ENCODE measurements at places on chromosomes 5 and 9.

- DNase-seq = no peak
These were observed 691.8 kb downstream of the DNAH5 start for GRCh38 chr5:13252699-13253098.

DNA sequence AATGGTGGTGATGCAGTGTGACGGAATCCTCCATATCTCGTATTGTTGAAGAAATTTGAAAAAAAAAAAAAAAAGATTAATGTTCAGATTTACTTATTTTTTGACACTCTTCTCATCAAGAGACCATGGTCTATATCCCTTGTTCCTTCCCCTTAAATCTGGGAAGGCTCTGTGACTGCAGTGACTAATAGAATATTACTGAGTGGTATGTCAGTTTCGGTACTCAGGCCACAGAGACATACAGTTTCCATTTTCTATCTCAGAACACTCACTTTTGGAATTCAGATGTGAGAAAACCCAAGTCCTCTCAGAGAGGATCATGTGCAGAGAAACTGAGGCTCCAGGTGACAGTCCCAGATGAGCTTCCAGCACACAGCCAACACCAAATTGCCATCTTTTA, 1193.5 kb downstream of the DTWD2 start:
- no peak for DNase-seq

DNA sequence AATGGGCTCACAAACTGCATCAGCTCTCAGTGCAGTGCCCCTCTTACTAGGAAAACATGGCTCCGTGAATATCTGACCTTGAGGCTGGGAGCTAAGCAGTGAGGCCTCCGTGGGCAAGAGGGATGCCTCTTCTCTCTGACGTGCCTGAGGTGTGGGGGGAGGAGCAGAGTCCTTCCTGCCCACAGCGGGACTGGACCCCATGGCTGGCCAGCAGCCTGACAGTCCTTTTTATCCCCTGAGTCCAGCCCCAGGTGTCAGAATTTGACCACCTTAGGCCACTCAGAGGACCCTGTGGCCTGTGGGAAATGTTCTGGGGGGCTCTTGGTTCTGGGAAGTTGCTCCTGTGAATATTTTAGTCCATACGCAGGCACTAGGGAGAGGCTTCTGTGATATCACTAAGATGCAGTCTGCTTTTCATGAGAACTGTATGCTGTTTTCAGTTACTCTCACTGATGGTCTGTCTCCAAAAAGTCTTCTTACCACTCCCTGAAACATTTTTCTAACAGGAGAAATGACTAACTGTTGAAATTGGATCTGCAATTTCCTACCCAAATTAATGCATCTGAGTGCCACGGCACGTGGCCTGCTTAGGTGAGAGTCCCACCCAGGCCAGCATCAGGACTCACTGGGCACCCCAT, 23.4 kb downstream of the ANGPTL2 start:
- no peak for DNase-seq

- DNase-seq = no peak
These were observed 10.7 kb upstream of the CERCAM start for GRCh38 chr9:128409978-128410377.

DNA sequence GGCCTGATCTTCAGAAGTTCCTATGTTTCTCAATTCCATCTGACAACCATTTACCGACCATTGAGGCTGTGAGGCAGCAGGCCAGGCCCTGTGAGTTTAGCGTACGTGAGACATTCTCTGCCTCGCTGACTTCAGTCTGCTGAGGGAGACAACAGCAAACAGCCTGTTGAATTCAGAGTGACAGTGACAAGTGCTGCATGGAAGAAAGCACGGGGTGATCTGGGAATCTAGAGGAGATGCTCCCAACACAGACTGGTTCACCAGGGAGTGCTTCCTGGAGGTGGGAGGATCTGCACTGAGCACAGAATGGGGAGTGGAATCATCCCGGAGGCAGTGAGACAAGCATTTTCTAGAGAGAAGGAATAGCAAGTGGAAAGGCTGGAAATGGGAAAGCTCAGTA, 10.0 kb upstream of the DDX41 start:
- DNase-seq = no peak

- DNase-seq = no peak
These were observed 11.9 kb downstream of the GIN1 start for GRCh38 chr5:103108086-103108485.

- DNase-seq = no peak
These were observed 375.5 kb downstream of the PDE4D start for GRCh38 chr5:59517926-59518585.

- DNase-seq = no peak
These were observed 13.3 kb downstream of the MATR3 start for GRCh38 chr5:139306628-139307379.

DNA sequence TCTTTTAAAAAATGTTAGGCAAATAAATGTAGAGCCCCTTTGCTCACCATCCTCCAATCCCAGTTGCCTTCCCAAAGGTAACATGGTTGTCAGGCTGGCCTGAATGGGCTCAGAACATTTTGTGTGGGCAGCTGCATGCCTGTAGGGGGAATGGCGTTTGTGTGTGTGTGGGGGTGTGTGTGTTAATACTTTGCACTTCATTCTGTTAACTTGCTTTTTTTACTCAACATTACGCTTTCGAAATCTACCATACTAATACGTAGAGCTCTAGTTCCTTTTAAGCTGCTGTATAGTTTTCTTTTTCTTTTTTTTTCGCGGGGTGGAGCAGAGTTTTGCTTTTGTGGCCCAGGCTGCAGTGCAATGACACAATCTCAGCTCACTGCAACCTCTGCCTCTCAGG, 14.0 kb downstream of the MYOZ3 start:
- no peak for DNase-seq

- no peak for DNase-seq
These were observed 49.4 kb upstream of the DNAH5 start for GRCh38 chr5:13993926-13994325.

DNA sequence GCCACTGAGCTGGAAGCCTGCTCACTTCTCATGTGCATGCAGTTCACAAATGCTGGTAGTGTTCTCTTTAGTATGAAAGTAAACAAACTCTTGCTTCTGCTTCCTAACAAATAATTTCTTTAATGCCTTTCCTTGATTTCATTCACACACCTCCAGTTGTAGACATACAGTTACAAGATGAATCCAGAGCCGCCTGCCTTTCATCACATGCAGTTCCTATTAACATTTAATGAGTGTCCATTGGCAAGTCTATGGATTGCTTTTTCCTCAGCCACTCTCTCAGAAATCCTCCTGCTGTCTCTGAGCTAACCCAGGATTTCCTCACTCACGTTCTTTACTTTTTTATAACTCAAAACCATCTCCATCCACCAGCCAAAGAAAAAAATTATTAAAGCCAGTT, 408.6 kb downstream of the BNC2 start:
- DNase-seq = no peak

DNA sequence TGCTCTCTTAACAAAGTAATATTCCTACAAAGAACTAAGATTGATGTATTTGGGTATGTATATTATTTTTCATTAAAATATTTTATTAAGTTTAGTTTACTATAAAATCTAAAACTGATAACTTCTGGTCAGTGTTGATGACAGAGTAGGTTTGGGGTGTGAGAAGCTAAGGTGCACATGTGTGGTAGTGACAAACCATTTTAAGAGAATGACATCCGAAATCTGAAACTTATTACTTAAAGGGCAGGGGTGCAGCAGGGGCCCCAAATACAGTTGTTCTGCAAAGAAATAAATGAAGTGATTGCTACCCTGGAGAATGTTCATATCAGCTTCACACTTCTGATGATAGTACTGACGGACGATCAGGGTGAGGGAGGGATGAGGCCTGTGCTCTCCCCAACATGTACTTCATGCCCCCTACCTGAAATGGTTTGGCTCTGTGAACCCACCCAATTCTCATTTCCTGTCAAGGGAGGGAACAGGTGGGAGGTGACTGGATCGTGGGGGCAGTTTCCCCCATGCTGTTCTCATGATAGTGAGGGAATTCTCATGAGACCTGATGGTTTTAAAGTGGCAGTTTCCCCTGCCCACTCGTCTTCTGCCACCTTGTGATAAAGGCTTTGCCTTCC, 125.3 kb upstream of the RFX3 start:
- DNase-seq = no peak

- DNase-seq = no peak
These were observed 47.0 kb upstream of the TGFBR1 start for GRCh38 chr9:99057665-99058625.

DNA sequence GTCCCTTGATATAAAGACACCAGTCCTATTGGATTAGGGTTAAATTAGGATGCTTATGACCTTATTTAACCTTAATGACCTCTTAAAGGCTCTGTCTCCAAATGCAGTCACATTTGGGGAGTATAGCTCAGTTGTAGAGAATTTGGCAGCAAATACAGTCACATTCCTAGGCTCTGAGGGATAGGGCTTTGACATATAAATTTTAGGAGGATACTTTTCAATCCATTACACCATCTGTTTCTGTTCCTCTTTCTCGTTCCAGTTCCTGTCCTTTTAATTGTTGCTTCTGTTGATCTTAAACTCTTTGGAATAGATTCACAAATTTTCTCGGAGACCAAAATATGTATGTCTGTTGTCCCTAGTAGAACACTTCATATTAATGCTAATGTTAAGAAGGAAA, 390.0 kb upstream of the PCSK5 start:
- DNase-seq = no peak

DNA sequence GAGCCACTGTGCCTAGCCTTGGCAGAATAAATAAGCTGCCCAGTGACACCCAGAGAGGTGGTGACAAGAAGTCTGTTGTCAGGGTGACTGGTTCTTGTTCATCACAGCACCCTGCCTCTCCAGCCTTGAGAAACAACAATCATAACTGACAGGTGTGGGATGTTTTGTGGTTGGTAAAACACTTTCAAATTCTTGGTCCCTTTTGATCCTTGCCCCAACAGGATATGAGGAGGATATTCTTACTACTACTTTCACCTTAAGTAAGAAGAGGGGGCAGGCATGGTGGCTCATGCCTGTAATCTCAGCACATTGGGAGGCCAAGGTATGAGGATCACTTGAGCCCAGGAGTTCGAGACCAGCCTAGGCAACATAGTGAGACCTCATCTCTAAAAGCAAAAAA, 14.2 kb upstream of the FRRS1L start:
- DNase-seq = no peak

- no peak for DNase-seq
These were observed 40.5 kb upstream of the SH3PXD2B start for GRCh38 chr5:172494630-172495505.

DNA sequence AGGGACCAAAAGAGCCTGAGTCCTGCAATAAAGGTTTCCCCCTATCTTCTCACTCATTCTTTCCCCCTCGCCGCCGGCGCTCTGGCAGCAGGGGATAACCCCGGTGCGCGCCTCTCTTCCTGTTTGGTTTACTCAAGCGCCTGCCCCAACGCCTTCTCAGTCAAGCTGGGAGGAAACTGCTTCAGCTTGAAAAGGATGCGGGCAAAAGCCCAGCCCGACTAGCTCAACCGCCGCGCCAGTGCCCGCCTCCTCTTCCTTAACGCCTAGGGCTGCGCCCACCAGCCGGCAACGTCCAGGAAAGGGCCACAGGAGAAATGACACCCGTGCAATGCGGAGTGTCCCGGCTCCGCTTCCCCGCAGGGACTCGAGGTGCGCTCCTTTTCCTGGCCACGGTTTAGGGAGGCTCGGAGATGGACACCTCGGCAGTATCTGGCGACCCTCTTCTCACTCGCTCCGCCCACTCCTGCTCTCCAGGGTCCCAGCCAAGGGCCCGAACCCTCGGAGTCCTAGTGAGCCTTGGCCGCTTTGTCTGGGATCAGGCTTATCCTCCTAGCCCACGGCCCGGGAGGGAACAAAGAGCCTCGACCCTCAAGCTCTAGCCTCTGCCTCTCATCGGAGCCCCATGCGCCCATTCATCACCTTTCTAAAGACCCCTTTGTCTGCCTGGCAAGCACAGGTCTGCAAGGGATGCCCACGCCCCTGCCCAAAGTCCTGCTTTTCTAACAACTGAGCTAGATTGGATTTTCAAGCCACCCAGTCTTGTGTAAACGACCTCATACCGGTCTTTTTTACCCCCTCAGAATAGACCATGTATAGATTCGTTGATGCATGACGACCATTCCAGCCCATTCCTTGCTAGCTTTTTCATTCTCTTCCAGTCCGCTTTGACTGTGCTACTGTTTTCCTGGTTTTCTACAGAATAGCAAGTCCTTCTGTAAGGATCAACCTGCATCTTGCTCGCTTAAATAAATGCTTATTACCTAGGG, 2.0 kb downstream of the ST8SIA4 start:
- DNase-seq = peak; percentile 39

DNA sequence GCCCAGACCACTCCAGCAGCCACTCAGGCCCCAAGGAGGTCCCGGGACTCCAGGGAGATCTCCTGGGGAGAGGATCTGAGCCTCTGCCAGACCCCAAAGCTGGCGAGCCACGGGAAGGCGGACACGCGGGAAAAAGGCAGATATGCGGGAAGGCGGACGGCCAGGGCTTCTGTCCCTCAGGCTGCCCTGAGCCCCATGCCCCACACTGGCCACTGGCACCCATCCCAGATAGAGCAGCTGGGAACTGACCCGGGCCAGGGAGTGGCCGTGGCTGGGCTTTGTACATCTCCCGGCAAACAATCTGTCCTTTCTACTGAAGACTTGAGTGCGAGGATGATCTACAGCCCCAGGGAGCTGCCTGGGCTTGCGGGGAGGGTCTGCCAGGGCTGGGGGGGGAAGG, 21.1 kb upstream of the NOTCH1 start:
- no peak for DNase-seq

- no peak for DNase-seq
These were observed 56.0 kb downstream of the RGS3 start for GRCh38 chr9:113519426-113520108.

GRCh38 chr5:10745133-10745532, 15.9 kb downstream of the DAP start:
- no peak for DNase-seq

DNA sequence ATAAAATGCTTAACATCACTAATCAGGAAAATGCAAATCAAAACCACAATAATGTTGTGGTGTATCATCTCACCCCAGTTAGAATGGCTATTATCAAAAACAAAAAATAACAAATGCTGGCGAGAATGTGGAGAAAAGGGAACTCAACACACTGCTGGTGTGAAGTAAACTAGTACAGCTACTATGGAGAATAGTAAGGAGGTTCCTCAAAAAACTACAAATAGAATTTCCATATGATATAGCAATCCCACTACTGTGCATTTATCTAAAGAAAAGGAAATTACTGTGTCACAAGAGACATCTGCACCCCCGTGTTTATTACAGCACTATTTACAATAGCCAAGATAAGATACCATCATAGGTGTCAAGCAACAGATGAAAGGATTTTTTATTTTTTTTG, 214.5 kb upstream of the RASA1 start:
- no peak for DNase-seq

- no peak for DNase-seq
These were observed 12.0 kb upstream of the CCL27 start for GRCh38 chr9:34674440-34674839.

DNA sequence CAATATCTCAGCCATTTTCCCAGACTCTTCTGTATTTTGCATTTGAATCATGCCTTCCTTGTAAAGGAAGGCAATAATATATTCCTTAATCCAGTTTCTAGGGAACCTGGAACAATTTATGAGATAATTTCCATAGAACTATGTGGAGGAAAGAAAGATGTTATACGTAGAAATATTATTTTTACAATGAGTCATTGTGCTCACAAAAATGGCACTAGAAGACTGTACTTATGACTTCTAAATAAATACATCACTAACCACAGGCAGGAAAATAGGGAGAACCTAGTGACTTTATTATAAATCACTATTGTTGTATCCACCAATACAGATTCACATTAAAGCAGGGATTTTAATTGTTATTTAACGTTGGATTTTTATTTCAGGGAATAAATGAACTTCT, 87.6 kb downstream of the FBXO38 start:
- no peak for DNase-seq
